CD4-positive, alpha-beta T cell treated with Interleukin-10 for 1 hour (primary cell): ENCODE measurements at places on chromosomes 4 and X.
A peak's percentile ranks its signal among the peaks of the same experiment; 100 is the strongest.

GRCh38 chrX:139091066-139091465 is 379.5 kb upstream of the FGF13 start:
- no peak for DNase-seq

- no peak for DNase-seq
Observed at GRCh38 chrX:130848763-130849162, 54.2 kb downstream of the ENOX2 start.

- peak; percentile 15 for DNase-seq
Observed at GRCh38 chr4:173167758-173168395, 734 bp upstream of the GALNT7 start.

GRCh38 chr4:78293821-78294301 is 236.7 kb downstream of the FRAS1 start:
- no peak for DNase-seq

DNA sequence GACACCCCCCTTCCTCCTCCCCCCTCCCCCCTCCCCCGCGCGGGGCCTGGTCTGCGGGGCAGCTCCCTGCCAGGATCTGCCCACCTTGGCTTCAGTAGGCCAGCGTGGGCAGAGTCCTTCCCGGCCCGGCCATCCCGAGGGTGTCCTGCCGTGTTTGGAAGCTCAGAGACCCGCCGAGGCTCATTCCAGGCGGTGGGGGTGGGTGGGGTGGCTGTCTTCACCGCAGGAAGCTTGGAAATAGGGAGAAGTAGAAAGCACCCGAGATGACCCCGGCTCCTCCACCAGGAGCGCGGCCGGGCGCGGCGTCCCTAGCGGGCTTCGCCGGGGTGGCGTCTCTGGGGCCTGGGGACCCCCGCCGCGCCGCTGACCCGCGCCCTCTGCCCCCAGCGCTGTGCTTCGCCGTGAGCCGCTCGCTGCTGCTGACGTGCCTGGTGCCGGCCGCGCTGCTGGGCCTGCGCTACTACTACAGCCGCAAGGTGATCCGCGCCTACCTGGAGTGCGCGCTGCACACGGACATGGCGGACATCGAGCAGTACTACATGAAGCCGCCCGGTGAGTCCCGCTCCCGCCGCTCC is 1.6 kb downstream of the NAT8L start:
- no peak for DNase-seq

DNA sequence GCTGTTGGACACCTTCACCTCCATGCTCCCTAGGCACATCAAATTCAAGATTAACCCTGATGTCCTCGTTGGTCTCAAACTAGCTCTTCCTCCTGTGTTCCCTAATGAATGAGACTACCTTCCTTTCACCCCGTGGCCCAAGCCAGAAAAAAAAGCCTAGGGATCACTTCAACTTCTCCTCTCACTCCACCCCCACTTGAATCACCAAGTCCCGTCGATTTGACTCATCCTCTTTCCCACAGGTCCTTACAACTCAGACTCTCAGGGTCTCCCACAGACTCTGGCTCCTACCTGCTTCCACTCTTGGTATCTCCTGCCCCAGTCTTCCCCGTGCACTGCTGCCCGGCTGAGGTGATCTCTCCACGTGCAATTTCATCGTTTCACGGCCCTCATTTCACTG is 8.5 kb downstream of the SLC25A43 start:
- no peak for DNase-seq

- peak; percentile 99 for DNase-seq
Observed at GRCh38 chrX:386768-387575, at the start of gene PPP2R3B. TSS of gene PPP2R3B (minus strand) at chrX:386907. CDS start at chrX:386691, 216 bp downstream.

DNA sequence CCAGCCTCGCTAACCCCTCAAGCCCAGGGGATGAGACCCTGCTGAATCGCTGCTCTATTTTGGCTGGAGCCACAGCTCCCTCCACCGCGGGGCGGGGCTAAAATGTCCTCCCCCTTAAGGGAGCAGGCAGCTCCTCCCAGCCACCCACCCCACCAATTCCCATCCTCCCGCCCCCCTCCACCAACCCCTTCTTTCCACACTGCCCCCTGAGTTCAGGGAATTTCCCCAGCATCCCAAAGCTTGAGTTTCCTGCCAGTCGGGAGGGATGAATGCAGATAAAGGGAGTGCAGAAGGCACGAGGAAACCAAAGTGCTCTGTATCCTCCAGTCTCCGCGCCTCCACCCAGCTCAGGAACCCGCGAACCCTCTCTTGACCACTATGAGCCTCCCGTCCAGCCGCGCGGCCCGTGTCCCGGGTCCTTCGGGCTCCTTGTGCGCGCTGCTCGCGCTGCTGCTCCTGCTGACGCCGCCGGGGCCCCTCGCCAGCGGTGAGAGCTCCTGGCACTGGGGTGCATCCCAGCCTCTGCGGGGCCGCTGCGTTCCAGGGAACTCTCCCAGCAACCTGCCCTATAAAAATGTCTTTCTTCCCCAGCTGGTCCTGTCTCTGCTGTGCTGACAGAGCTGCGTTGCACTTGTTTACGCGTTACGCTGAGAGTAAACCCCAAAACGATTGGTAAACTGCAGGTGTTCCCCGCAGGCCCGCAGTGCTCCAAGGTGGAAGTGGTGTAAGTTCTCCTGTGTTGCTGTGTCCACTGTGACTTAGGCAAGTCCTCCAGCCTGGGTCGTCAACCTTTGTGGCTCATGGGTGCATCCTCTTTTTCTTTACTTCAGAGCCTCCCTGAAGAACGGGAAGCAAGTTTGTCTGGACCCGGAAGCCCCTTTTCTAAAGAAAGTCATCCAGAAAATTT is at the start of gene CXCL6:
CXCL6 (plus strand) TSS at position 306 of the 907 bp plus-strand sequence; CDS start at position 379, 73 bp downstream.
- DNase-seq = no peak

DNA sequence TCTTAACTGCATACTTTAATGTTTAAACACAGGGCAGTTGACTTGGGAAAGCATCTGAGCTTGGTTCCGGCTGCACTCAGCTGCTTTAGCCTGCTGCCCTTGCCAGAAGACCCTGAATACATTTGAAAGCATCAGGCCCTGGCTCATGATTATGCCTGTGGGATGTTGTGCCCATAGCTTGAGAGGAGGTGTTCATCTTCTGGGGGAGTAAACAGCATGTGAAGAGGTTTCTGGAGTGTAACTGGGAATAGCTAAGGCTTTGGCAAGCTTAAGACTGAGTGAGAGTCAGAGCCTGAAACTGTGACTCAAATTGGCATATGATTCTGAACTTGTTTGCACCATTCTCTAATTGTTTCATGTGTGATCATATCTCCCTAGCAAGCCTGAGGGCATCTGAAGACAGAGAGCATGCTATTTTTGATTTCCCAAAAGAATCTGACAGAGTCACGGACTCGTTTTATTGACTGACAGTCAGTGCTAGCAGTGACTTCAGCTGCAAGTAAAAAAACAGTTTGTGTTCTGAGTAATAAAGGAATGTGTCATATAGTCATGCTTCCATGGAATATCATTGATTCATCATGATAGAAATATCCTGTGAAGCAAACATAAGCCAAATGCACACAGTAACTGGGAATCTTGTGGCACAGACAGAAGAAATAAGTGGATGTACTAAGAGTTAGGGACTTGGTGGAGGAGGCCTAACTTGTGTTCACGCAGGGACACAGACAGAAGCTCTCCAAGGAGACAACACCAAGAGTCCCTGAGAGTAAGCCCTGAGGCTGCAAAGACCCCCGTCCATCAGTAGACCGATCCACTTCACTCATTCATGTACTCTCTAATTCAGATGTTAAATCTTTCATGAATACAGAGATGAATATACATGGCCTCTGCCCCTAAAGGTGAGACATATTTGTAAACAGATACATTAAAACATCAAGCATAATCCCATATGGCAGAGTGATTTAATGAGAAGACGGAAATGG is 100.7 kb downstream of the SYNPO2 start:
- no peak for DNase-seq

DNA sequence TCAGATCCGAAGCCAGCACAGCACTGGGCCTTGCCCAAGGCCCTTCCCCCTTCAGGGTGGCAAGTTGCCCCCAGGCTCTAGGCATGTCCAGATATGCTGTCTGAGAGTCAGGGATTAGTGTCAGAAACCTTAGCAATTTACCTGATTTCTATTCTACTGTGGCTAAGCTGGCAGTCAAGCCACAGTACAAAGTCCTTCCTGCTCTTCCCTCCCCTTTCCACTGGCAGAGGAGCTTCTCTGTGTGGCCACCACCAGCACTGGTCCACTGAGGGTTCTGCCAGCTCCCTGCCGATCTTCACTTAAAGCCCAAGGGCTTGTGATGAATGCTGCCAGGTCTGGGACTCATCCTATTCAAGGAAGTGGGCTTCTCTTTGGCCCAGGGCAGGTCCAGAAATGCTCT is 324.5 kb upstream of the RPS6KA3 start:
- no peak for DNase-seq

DNA sequence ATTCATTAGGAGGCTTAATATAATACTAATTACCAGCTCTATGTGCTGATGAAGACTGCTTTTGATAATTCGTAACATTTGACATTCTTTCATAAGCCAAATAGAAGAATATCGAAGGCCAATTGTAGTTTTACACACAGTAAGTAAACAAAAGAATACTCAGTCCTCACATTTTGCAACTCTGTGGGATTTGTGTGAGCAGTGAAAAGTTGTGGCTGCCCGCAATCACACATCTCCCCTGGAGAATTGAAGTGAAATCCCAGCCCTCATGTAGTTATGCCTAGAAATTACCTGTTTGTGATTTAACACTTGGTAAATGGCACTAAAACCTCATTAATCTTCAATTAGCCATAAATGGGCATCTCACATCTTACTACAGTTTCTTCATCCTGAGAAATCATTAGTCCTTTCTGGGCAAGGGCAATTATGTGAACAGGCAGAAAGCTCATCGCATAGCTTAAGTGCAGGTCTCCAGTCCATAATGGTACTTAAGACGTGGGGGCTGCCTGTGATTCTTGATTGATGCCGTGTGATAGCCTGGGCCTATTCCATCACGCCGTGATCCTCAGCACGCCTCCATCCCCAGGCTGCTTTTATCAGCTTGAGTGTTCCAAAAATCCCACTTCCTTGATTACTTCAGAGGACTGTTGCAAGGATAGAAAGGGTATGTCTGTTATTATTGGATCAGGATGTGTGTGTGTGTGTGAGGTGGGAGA is 97.9 kb upstream of the METTL14 start:
- DNase-seq = no peak

DNA sequence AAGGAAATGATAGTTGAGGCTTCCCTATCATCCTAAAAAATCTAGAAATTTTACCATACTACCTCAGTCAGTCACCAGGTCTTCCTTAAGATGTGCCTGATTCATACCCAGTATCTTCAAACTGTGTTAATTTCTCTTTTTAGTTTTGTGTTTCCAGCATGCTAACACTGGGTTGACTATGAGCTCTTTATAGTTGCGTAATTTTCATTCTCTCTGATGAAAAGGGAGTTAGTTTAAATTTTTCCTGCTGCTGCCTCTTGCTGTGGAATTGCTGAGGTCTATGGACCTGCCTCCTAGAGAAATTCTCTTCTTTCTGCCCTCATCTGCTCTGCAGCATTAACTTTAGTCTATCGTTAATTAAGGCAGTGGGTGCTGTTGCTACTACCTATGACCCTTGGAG is 66.6 kb downstream of the BANK1 start:
- no peak for DNase-seq

- DNase-seq = no peak
Observed at GRCh38 chr4:74062953-74063352, 24.5 kb upstream of the CXCL3 start.

GRCh38 chr4:9832640-9833039 is 51.2 kb downstream of the DRD5 start:
- no peak for DNase-seq

DNA sequence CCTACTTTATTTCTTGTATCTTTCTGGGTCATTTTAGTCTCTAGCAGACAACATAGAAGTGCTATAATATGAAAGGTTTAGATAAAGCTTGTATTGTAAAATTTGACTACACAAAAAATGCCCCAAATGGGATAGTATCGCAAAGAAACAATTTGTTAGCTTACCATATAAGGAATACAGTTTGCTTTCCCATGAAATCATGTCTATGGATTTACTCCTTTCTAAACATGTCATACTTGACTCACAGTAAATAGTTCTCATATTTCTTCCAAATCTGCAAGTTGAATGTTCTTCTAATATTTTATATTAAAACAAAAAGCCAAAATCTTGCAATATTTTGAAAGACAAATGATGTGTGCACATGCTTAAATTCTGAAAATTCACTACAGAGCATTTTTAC is 103.9 kb downstream of the PPA2 start:
- no peak for DNase-seq

DNA sequence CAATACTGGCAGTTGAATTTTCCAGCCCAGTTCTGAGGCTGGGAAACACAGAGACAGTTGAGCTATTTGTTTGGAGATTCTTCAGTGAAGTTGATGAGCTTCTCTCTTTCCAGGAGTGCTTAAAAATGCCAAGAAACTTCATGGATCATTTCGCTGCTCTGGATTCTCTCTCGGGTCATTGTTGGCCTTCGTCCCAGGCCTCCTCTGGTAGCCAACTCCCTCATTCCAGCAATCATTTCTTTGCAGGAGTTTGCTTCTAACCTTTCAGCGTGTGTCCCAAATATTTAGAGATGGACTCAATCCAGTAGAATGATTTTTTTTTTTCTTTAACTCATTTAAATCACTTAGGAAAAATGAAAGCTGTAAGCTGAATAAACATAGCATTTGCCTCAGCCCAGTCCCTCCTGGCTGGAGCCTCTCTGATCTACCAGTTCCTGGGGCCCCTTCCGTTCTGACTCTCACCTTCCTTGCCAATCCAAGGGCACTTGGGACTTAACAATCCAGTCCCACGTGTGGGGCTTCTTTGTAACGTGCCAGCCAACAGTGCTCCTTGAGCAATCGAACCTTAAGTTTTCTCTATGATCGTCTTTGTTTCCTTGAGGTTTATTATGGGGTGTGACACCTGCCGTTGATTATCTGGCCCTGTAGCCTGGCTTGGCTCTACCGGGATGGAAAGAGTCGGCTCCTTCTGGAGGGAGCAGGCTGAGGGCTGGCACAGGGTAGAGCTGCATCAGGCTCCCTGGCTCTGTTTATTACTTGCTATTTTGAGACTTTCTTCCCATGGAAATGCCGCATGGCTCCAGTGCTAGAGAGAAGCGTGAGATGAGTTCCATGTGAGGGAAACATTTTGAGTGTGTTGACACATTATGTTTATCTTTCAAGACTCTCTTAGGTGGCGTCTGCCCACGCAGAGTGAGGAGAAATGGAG is 80.4 kb upstream of the GPC4 start:
- DNase-seq = no peak

DNA sequence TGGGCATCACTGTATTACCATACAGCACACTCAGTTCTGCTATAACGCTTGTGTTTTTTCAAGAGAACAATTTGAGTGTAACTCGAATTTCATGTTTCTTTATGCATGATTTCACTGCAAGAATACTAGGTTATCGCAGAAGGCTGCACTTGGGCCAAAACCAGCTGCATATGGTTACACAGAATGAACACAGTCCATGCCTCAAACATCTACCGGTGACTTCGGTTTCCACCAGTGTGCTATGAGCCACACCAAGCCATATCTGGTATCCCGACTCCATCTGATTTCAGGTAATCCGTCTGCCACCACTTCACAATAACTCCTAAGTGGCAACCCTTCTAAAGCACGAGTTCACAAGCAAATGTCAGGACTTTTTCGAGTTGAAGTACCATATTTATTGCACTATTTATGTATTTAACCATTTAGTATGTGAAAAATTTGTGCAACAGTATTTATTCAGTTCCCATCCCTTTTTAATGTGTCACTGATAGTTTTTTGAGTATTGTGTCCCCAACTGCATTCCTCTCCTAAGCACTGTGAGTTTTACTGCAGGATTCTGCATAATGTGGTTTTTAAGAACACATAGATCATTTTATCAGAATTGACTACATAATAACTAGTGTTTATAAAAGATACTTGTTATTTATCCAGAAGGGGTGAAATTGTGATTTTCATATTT is 111.8 kb downstream of the APBB2 start:
- DNase-seq = no peak
